ENCODE measurements at places on chromosomes 5 and 9. TPM values are rescaled to one million over a fixed set of nuclear protein-coding genes. Genes with fewer than 3 reads are reported as not detected.

MYOZ3 gene
- 2.6 TPM for total RNA-seq

HAVCR2 gene
- total RNA-seq, result 5.4 TPM

CBY3 gene
- total RNA-seq, result not detected

PPP3R2 gene
- total RNA-seq, result 1.1 TPM

CORO2A gene
- total RNA-seq, result 6.6 TPM

TLR4 gene
- total RNA-seq, result 21.2 TPM

SPINK9 gene
- not detected for total RNA-seq

ADRA1B gene
- total RNA-seq, result 18.8 TPM

ADAMTS2 gene
- 7.2 TPM for total RNA-seq

DNA sequence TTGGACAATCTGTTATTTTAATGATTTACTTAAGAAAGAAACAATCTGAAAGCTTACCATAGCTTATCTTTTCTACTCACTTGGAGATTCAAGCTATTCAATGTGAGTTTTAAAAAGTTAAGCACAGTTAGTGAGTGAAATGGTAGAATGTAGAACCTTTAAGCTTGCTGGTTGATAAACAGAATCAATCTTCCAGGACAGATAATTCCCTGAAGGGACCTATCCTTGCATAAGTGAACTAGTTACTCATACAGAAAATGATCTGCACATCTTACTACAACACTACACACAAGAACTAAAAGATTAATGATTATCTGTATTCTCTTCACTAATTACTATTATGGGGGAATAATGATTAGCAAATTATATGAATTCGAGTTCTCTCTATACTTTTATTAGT, 165.6 kb downstream of the PALM2AKAP2 start:
- no peak for DNase-seq

DNA sequence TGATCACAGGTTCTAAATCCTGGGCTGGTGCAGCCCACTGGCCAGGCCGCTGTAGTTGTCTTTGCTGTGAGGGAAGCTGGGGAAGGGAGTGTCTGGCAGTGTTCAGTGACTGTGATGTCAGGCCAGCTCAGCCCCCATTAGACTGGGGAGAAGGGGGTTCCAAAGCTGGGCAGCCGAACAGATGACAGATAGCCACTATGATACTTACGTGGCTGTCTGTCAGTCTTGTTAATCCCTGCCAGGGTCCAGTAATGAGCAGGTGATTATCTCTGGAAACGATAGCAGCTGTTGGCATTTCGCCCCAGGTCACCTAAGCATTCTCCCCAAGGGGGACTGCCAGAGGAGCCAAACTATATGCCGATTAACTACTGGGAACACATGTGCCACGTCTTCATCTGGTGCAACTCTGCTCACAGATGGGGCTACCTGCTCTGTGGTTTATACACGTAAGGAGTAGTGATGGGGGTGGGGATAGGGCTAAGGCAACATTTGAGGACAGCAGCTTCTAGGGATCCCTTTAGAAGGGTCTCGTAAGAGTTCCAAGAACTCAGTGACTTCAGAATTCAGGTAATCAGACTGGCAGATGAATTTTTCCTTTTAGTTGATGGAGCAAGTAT, 396.3 kb downstream of the KDM4C start:
- no peak for DNase-seq

DNA sequence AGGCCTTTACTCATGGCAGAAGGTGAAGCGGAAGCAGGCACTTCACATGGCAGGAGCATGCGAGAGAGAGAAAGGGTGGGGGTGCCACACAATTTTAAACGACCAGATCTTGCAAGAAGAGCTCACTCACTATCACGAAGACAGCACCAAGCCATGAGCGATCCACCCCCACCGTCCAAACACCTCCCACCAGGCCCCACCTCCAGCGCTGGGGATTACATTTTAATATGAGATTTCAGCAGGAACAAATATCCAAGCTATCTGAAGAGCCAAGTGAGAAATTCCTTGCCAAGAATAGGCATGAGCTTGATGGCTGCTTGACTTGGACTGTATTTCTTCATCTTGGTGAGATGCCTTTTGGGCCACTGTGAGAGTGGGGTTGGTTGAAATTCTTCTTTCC, 88.0 kb downstream of the PDZD2 start:
- DNase-seq, result no peak

- DNase-seq, result no peak
Observed at GRCh38 chr9:29209748-29210291, 1636.5 kb upstream of the C9orf72 start.

DNA sequence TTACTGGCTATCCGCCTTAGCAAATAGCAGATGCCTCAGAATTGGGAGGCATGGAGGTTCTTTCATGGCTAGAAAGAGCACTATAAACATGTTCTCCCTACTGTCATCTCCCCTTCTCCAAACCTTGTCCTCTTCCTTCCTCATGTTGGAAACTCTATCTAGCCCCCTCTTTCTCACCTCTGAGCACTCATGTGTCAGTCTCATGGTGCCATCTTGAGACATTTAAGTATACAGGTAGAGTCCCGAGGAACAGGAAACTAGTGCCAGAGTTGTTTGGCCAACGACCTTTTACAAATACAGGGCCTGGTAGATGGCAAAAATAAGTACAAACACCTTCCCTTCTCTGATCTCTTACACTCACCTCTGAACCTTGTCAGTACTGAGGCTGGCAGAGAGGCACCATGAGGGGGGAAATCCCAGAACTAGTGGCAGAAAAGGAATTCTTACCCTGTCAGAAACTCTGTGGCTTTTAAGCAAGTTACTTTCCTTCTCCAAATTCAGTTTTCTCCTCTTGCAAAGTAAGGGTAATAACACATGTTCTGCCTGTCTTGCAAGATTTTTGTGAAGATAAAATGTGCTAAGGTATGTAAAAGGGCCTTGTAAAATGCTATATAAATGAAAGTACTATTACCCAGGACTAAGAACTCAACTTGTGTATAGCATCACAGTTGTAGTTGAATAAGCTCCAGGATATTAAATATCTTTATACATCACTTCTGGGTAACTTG, 94.1 kb upstream of the SNX2 start:
- no peak for DNase-seq

- DNase-seq, result no peak
Observed at GRCh38 chr9:123483191-123483803, 127.3 kb downstream of the CRB2 start.

- DNase-seq, result no peak
Observed at GRCh38 chr5:169992789-169993484, 12.6 kb upstream of the INSYN2B start.

GRCh38 chr9:99336005-99336404, 113.9 kb downstream of the SEC61B start:
- DNase-seq, result no peak

DNA sequence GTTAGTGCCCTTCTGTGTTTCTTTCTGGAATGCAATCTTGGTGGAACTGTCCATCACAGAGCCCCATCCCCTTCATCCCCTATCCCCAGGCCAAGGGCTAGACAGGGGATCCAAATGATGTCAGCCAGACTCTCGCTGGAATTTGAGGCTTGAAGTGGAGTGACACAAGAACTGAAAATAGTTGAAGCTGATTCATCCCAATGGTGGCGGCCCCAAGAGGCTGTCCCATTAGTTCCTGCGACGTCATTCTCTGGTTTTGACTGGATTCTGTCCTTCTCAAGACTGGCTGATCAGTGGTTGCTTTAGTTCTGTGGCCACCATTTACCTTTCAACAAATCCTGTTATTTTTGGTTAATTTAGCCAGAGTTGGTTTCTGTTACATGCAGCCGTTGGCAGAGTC, 59.9 kb downstream of the SUB1 start:
- DNase-seq, result no peak

DNA sequence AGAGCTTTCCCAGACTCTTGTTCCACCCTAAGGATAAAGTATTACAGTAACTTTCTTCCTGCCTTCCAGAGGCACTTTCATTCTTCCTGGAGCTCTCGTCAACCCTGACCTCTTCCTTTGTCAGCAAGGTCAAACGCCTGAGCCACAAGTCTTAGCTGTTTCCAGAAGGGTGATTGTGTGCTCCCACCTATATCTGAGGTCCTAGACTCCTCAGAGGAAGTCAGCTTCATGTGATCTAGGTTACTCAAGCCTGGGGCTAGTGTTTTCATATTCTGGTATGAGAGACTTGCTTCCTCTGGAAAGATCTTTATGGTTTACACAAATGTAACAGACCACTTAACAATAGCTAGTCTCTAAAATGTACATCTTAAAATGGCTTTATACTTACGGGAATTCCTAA, 5.4 kb upstream of the FAM120A start:
- DNase-seq, result no peak

DNA sequence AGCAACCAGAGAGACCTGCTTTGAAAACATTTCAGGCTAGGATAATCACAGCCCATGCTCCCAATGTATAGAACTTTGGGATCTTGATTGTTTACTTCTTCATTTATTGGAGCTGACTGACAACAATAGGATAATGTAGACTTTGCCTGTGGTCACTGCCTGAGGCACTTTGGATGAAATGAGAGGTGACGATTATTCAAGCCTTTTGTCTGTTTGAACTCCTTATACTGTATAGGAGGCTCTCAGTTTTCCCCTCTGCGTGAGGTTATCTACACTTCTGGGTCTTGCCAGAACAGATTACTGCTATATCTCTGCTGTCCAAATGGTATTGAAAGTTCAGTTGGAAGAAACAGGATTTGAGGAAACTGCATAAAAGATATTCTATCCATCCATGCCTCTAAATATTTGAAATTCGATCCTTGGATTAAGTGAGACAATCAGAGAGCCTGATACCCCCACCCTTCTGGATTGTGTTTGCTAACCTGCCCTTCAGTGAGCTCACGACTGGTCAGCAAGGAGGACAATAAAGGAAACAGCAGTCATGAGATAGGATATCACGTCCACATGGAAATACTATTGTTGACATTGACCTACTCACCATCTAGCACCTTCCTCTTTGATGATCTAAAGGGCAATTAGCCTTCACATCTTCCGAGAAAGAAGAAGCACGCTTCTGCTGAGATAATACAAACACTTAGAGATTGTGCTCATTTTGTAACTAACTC, 98.1 kb downstream of the DOCK8 start:
- no peak for DNase-seq

DNA sequence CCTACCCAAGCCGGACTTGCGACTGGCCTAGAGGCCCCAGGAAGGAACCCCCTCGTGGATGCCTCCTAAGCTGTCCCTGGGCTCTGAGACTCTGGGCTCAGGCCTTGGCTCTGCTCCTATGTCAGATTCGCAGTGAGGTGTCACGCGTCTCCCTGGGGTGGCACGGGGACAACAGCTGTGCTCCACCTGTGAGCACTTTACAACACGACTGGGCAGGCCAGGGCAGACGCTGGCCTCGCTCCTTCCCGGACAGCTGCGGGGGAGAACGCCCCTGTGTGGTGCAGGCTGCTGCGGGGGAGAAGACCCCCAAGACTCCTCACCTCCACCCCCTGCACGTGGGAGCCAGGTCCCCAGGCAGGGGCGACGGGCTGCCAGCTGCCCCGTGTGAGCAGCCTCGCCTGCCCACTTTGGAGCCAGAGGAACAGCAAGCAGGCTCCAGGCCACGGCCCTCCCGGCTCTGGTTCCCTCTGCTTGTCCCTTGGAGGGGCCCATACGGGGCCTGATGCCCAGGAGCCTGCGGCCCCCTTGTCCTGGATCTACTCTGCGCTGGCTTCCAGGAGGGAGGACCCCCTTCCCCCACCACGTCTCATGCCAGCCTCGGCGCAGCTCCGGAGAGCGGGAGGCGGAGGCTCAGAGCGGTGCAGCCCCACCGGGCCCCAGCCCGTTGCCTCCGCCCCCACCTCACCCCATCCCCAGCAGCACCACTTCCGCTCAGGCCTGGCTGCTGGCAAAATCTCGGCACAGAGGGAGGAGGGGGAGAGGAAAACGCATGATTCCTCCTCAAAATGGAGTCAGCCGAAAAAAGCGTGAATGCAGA, 36.0 kb downstream of the SARDH start:
- no peak for DNase-seq

- no peak for DNase-seq
Observed at GRCh38 chr9:108475813-108476212, 380.0 kb downstream of the ACTL7B start.

DNA sequence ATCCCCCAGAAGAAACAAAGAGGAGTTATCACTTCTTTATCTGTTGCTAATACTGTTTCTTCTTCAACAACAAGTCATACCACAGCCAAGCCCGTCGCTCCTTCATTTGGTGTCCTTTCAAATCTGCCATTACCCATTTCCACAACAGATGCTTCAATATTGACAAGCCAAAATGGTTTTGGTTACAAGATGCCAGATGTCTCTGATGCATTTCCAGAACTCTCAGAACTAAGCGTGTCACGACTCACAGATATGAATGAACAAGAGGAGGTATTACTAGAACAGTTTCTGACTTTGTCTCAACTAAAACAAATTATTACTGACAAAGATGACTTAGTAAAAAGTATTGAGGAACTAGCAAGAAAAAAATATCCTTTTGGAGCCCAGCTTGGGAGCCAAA, 16.0 kb upstream of the HAND1 start:
- DNase-seq, result no peak

DNA sequence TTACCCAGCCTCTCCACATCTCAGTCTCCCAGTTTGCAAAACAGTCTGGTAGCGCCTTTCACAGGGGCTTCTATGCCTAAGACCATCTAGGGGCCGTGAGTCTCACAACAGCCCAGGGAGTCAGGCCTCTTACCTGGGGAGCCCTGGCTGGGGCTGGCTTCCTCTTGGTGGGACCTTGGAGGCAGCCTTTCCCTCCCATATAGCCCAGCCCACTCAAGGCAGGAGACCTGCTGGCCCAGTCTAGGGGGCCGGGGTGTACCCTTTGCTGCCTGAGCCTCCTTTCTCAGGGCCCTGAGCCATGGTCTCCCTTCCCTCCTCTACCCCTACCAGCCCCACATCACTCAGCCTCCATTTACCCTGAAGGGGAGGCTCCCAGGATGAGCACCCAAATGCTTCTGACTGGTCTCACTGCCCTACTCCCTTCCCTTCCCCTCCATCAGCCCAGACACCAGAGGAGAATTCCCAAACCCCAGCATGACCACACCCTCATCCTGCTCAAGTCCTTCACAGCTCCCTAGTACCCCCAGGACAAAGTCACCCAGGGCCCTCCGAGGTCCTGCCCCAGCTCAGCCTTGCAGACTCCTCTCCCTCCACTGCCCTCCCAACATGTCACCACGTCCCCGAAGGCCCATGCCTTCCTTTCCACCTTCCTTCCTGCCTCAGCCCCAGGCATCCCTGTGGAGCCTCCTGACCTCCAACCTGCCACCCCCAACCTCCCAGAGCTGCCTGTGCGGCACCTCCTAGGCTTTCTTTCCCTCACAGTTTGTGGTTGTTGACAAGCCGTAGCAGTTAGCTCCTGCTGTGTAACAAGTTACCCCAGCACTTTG, 55.3 kb downstream of the BARX1 start:
- peak; percentile 29 for DNase-seq

DNA sequence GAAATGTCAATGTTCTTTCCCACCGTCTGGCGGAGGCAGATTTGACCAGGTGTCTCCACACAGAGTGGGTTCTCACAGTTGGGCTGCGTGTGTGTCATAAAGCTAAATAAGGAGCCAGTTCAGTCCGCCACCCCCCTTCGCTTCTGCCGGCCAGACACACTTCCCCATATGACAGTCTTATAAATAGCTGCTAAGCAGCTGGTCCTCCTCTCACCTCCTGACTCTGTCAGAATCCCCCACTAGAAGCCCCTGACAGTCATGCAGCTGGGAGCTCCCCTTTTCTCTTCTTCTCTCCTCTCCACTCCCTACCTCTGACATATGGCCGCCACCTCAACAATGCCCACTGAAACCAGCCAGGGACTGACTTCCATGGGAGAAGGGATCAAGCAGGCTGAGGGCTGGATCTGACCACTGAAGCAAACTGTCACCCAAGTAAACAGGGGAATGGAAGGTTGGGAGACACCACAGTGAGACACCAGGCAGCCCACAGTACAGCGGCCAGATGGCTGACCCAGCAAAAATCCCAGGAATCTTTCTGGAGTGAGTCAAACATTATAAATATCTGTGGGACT, 141.9 kb upstream of the EFNA5 start:
- DNase-seq, result peak; percentile 56

- DNase-seq, result no peak
Observed at GRCh38 chr5:161513942-161514341, 32.6 kb downstream of the GABRB2 start.

Measured in dorsolateral prefrontal cortex (tissue), 122 donors.